ENCODE measurements at places on chromosomes 13 and 19. TPM values are rescaled to one million over a fixed set of nuclear protein-coding genes. Genes with fewer than 3 reads are reported as not detected.

DNA sequence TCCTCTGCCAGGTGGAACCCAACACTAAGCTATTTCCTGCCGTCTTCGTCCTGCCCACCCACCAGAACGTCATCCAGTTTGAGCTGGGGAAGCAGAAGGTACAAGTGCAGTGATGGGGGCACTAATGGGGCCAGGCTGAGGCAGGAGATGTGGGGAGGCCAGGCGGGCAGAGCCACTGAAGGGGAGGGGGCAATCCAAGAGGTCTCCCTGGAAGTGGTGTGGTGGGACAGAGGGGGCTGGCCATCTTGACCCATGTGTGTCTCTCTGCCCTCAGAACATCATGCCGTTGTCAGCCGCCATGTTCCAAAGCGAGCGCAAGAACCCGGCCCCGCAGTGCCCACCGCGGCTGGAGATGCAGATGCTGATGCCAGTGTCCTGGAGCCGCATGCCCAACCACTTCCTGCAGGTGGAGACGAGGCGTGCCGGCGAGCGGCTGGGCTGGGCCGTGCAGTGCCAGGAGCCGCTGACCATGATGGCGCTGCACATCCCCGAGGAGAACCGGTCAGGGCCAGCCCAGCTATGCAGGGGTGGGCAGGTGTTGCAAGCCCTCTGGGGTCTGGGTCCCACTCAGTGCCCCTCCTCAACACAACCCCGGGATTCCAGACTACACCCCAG lies 49.6 kb downstream of the RYR1 start:
- DNase-seq: no peak

GRCh38 chr13:35704331-35704730 lies 227.8 kb upstream of the MAB21L1 start:
- no peak for DNase-seq

- no peak for DNase-seq
These were observed 211.1 kb upstream of the NBEA start for GRCh38 chr13:34730961-34731360.

DNA sequence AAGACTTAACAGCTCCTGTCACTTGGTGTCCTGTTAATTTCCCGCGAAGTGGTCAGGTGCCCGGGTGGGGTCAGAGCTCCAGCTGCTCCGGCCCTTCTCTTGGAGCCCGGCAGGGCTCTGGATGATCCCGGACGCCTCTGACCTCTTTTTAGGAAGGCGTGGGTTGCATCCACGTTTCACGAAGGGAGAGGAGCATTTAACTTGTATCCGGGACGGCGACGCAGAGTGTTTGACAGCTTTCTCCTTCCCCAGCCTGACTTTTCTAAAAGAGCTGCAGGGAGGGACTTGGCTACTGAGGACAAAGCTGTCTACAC lies 656 bp downstream of the ZNF155 start:
- no peak for DNase-seq

- no peak for DNase-seq
These were observed 58.7 kb upstream of the RGCC start for GRCh38 chr13:41398494-41399170.

DNA sequence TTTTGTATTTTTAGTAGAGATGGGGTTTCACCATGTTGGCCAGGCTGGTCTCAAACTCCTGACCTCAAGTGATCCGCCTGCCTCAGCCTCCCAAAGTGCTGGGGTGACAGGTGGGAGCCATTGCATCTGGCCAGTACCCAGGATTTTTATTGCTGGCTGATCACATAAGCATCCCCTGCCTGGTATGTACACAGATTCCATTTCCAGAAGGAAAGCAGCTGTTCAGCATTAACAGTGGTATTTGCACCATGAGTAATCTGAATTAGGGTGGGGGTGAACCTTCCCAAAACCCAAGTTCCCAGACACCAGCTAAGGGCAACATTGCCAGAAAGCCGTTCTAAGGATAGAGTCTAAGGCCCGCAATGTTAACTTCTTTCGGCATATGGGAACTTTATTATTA lies 7.3 kb downstream of the ZNF555 start:
- no peak for DNase-seq

DNA sequence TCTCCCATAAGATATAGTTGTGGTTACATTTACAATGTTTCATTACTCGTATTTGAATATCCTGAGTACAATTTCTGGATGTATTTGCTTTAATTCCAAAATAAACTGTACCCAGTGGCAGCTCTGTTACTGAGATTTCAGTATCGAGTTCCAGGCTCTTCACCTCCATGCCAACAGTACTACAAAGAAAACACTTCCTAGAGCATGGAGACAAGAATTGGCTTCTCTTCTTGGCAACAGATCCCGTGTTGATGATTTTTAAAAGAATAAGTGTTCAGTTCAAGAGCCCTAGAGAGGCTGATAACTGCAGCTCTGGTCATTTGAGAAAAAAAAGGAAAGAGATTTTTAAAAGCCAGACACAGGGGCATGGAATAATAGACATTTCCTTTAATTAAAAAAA lies 302.8 kb downstream of the EFNB2 start:
- no peak for DNase-seq

DNA sequence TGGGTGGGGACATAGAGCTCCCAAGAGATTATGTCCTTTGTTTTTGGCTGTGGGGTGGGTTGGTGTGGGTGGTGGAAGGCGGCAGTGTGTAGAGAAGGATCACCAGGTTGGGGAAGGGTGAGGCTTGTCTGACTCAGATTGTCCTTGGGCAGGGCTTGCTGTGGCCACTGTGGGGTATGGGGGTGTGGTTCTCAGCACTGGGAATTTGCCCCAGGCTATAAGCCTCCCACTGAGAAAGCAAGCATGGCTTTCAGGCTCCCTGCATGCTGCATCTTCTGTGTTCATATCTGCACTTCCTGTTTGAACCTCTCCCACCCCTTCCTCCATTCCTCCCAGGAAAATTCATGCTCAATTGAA lies 34.9 kb downstream of the DNAJC15 start:
- no peak for DNase-seq

DNA sequence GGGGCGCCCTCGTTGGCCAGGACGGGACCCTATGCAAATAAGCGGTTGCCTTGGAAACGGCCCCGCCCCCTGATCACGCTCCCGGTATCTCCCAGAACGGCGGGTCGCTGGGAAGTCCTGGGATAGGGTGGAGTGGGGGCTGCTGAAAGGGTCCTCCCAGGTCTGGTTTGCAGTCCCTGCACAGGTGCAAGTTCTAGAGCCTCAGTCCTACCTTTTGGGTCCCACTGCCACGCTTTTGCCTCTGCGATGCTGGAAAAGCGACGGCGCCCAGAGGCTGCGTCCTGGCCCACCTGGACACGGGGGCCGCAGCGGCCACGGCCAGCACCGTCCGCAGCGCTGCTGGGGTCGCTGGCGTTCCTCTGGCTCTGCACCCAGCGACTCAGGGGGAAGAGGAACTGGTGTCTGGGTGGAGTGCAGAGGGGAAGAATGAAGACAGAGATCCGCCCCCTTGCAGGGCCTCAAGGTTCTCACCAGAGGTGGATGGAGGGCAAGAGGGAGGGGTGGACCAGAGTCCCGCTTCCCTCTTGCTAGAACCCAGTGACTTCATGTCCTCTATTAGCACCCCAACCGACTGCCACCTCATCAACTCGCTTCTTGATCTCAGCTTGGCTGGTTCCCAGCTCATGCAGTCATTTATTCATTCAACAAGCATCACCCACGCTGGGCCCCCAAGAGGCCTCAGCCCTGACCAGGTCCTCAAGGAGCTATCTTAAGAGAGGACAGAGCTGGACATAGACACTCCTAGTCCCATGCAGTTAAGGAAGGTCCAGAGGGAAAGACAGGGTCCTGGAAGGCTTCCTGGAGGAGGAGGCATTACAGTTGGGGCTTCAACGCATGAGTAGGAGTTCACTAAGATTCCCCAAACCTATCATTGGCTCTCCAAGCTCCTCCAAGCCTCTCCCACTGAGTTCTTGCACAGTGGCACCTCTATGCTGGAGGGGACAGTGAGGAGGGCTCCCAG lies at the start of gene LRRC25:
TSS of gene LRRC25 (minus strand) at position 381 of the 961 bp plus-strand sequence. CDS start 659 bp downstream, outside the sequence.
- peak; percentile 47 for DNase-seq

- DNase-seq: no peak
These were observed 4.9 kb downstream of the ELOF1 start for GRCh38 chr19:11554160-11554559.

GRCh38 chr13:100470866-100471505 lies 117.6 kb downstream of the GGACT start:
- no peak for DNase-seq

- DNase-seq: no peak
These were observed 401.2 kb downstream of the SPRY2 start for GRCh38 chr13:79939689-79940088.

DNA sequence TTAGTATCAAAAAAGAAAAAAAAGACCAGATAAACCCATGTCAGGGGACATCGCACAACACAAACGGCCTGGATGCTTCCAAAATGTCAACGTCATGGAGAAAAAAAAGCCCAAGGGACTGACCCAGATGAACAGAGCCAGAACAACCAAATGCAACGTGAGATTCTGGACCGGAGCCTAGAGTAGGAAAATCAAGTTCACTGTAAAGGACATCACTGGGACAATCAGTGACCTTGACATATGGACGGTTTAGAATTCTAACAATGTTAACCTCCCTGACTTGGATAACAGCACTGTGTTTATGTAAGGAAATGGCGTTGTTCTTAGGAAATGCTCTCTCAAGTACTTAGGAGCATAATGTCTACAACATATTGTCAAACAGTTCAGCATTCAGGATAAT lies 15.1 kb upstream of the EMP3 start:
- no peak for DNase-seq

GRCh38 chr13:57630661-57631595 lies 616 bp upstream of the PCDH17 start:
- no peak for DNase-seq

- no peak for DNase-seq
These were observed 1000.2 kb upstream of the ATXN8OS start for GRCh38 chr13:69107436-69107835.

- DNase-seq: no peak
These were observed 4.9 kb downstream of the TSSK6 start for GRCh38 chr19:19510432-19510831.

DNA sequence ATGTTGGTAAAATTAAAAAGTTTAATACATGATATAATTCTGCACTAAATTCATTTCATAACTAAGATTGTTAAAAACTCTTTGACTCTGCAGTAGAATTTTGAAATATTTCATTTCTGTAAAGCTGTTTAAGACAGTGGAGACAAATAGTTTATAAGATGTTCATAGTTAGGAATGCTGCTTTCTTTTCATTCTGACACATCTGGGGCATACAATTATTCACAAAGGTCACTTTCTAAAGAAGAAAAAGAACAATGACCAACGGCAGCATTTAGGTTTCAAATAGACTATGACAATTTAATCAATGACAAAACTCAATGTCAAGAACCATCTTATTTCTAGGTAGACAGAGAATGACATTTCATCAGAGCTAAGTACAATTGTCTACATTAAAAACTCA lies 1422.1 kb downstream of the PCDH9 start:
- DNase-seq: no peak

DNA sequence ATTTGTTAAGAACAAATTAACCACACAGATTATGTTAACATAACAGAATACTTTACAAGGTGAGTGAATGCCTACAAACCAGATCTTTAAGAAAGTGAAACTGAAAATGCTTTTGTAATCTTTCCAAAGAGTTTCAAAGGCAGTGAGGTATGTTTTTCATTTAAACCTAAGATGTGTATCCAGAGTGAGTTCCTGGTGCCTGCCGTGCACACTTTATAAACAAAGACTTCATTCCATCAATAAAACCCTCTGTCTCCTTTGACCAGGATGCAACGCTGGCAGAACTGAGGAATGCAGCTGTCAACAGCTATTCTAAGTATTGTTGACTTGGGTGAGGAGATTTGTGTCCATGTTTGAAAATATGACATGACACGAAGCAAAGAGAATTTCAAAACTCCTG lies 344.6 kb downstream of the DNAJC15 start:
- no peak for DNase-seq

GRCh38 chr19:48815870-48816501 lies 5.2 kb upstream of the BCAT2 start:
- no peak for DNase-seq

DNA sequence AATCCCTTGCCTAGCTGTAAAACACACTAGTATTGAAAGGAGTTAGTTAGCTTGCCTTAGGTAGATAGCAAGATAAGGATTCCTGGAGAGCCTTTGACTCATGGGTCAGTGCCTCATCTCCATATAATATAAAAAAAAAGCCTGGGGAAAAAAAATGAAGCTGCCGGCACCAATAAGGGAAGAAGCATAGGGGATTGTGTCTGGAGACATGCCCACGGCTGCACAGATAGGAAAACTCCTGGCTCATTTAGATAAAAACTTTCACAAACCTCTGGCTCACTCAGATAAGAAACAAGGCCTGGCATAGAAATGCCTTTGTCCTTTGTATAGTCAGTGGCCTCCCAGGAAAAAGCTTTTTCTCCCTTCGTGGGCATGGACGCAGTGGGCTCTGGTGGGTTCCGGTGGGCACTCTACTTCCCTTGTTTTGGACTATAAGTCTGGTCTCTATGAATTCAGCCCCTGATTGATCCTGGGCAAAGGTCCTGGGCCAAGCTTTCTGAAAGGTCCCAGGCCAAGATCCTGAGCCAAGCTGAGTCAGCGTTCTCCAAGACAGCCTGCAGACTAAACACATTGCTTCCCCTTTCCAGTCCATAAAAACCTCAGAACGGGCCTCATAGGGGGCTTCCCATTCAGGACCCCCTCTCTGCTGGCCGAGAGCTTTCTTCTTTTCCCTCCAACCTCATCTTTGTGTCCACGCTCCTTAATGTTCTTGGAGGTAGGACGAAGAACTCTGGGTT lies 4.9 kb upstream of the OR7A17 start:
- no peak for DNase-seq

DNA sequence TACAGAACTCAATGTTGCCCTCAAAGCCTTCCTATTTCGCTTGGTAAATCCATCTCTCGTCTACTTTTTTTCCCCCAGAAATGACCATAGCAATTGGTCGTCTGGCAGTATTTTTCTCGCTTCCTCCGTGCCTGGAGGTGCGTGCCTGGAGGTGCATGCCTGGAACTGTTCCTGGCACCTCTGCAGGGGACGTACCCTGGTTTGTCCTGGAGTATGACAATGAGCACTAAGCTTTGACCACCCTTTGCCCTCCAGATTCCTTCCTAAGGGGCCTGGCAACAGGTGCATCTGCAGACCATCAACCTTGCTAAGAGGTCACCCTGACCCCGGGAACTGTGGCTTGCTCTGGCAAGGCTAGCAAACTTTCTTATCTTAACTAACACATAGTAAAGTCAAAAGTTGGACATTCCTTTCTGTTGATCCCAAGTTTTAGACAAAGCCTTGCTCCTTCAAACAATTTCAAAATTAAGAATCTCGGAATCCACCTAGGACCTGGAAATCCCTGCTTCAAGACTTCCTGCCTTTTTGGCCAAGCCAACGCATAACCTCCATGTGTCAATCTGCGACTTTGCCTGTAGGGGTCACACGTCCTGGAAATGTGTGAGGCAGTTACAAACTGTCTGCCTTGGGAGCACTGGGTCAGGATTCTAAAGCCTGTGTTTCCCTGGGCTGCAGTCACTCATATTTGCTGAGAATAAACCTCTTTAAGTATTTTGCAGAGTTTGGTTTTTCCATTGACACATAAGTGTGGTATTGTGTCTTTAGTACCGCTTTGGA lies 28.8 kb upstream of the TUBGCP3 start:
- no peak for DNase-seq

Gene ERICH6B
- polyA plus RNA-seq: not detected

Gene ZNF14
- polyA plus RNA-seq: 6.3 TPM

Gene SIGLEC9
- polyA plus RNA-seq: 2.5 TPM

Gene TEKTIP1
- polyA plus RNA-seq: 0.54 TPM

Gene KANK2
- 433 TPM for polyA plus RNA-seq

Gene NLRP9
- polyA plus RNA-seq: 0.80 TPM

Gene ZNF560
- 0.32 TPM for polyA plus RNA-seq

Gene C19orf67
- polyA plus RNA-seq: not detected

Gene BRSK1
- 2.3 TPM for polyA plus RNA-seq

Measured in ovary (tissue), 10 donors.